ENCODE measurements at places on chromosomes 11 and 22.

GRCh38 chr22:25902402-25902801 lies 160.4 kb downstream of the MYO18B start:
- DNase-seq, result no peak

- no peak for DNase-seq
Measured at GRCh38 chr11:118878163-118878563, 5.5 kb upstream of the CXCR5 start.

- no peak for DNase-seq
Measured at GRCh38 chr11:2943711-2944118, 14.5 kb upstream of the PHLDA2 start.

DNA sequence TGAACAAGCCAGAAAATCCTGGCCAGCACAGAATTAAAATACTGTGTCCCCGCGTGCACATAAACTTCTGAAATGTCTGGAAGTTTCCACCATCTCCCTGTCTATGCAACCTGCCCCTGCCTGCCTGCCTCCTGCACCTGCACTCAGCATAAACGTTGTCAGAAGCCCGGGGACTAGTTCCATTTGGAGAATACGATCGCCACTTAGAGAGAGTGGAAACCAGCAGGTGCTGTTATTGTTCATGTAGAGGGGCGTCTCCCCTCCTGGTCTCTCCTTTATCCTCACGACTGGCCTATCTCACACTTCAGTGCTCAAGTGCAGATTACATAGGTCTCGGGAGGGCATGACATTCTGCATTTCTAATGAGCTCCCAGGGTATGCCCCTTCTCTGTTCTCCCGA lies 35.6 kb downstream of the MPPED1 start:
- peak; percentile 85 for DNase-seq

GRCh38 chr11:96396637-96397036 lies 6.8 kb downstream of the JRKL start:
- no peak for DNase-seq

DNA sequence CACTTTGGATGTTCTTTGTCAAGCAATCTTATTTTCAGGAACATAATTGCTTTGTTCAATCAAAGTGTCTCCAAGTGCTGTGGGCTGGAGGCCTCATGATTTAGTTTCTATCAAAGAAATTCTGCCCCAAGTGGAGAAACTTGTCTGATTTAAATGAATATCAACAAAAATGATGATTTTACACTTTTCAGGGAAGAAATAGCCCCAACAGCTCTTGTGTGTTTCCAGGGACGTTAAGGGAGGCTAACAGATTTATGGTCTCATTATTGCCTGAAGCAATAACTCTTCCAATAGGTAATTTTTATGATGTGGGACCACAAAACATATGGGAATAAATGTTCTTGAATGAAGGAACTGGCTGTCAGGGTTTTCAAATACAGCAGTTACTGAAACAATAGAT lies 699.1 kb downstream of the FAM181B start:
- DNase-seq, result no peak

DNA sequence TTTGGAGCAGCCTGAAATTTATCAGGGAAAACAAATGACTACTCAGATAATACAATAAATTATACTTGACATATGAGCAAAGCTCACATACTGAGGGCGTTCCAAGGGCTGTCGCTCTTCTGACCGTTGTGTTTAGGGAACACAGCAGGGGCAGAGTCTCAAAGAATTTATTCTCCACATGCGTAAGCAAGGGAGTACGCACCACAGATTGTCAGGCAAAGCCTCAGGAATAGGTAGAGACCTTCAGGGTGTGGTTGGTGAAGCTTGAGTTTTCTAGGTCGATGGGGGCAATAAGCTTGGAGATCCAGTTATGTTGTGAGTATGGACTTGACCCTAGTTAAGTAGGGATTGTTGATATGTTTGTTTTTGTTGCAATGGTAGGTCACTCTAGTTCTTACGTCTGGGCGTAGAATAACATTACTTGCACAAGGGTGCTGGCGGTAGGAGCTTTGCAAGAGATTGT lies 830 bp downstream of the ACAT1 start:
- DNase-seq, result no peak

DNA sequence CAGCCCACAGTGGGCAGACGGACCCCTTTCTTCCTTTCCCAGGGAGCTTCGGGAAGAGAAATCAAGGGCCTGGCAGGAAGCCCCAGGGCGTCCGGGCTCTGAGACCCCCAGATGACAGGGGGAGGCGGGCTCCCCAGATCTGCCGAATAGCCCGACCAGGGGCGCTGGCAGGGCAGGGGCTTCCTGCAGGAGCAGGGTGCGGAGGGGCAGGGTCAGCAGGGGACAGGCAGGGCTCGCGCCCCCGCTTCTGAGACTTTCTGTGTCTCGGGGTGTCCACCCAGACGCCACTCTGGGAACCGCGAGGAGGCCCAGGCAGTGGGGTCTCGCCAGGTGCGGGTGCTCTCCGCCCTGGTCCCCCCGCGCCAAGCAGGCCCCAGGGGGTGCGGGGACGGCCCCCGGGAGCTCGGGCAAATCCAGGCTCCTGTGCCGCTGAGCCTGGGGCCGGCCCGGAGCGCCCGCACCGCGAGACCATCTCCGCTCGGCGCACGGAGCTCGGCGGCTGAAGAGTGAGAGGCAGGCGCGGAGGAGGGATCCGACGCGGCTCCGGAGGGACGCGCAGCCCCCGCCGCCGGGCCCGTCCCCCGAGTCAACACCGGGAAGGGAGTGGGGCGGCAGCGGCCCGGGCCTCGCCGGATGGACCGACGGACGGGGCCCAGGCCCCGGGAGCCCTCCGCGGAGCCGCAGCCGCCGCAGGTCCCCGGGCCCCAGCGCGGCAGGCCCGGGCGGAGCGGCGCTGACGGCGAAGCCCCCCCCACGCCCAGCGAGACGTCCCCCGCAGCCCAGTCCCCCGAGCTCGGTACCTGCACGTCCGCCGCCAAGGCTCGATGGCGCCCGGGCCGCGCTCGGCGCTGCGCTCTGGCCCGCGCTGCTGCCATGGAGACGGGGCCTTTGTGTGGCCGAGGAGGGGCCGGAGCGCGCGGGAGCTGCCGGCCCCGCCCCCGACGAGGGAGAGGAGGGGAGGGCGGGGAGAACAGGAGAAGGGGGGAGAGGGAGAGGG lies at the start of gene PLXNB2:
Gene PLXNB2, minus strand, starts transcription at position 894 of the 997 bp plus-strand sequence. CDS start 17,062 bp downstream, outside the sequence.
- peak; percentile 13 for DNase-seq

- DNase-seq, result no peak
Measured at GRCh38 chr11:65624931-65625627, 9.5 kb downstream of the PCNX3 start.

GRCh38 chr22:36507518-36508010 lies 724 bp upstream of the FOXRED2 start:
- no peak for DNase-seq

- DNase-seq, result no peak
Measured at GRCh38 chr22:42682113-42682851, 33.1 kb upstream of the CYB5R3 start.

DNA sequence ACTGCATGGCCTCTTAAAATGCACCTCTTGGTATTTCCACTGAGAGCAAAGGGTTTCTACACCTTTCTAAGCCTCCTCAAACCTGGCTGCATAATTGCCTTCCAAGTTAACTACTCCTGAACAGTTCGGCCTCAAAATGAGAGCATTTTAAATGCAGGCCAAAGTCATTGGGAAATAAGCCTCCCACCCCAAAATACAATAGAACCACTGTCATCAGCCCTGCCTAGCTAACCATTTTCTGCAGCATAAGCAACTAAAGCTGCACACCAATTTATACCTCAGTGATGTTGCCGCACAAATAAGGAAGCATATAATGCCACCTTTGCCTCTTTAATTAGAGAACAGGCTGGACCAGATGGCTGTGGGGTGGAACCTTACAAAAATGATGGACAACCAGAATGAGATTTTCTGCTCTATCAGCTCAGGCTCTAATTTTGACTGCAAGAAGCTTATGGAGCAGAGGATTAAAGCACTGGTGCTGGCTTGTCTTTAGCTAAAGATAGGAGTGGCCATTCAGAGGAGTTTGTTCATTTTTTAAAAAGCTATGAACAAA lies 4.3 kb downstream of the TOB2 start:
- DNase-seq, result peak; percentile 70

DNA sequence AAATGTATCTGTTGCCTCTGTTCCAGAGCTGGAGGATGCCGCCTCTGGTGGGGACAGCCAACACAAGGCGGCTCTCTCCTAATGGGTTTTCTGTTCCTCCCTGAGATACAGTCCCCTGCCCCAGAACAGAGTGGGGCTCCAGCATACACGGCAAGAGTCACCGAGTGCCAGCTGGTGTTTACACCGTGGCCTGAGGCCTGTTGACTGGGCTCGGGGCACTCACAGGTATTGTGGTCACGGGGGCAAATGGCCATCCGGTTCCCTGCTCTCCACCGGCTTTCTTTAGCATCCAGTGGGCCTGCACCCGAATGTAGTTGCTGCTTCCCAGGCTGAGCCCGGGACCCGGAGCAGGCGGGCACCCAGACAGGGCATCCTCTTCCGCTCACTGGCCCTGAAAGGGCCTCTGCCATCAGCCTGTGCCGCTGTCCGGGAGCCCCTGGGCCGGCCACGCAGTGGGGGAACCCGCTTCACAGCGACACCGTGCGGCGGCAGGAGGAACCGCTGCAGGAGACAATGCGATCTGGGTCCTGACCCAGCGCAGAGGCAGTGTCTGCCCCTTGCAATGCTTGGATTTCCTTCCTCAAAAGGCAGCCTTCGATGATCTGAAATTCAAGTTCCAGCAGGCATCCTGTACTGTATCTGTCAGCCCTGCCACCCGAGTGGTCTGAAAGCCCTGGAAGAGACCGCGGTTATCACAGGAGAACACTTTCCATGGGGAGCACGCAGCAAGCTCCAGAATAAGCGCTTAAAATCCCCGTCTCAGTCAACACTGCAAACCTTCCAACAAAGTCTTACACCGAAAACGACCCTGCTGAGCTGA lies 859 bp upstream of the KRTAP5-5 start:
- no peak for DNase-seq

- DNase-seq, result no peak
Measured at GRCh38 chr11:48063424-48063978, 83.1 kb downstream of the PTPRJ start.

- DNase-seq, result no peak
Measured at GRCh38 chr22:25941365-25941960, 199.5 kb downstream of the MYO18B start.

- DNase-seq, result no peak
Measured at GRCh38 chr11:63922673-63923192, 5.8 kb upstream of the RCOR2 start.

DNA sequence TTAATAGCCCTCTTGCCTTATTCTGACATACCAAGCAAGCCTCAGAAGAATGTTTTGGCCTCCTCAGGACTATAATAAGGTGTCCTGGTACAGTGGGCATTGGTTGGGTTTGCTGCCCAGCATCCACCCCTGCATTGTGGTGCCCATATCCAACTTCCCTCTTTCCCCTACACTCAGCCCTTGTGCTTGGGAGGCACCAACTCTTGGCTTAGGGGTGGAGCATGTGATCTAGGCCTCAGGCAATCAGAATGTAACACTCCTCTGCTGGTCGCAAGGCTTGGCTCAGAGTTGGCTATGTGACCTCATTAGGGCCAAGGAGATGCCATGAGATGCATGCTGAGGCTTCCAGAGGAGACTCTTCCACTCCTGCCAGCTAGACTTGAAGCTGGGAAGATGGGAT lies 123.0 kb downstream of the CSNK2A3 start:
- no peak for DNase-seq

DNA sequence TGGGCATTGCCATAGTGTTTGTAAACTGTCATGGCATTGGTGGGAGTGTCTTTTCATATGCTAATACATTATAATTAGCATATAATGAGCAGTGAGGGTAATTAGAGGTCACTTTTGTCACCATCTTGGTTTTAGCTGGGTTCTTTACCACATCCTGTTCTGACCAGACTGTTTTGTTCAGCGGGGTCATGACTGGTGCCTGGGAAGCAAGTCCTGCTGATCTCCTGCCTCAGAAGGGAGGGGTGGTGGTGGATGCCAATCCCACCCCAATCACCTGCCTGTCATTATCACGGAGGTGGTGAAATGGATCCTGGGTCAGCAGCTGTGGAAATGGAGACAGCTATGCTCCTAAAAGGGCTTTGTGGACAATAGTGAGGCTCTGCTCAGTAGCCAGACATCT lies 31.2 kb downstream of the IL18 start:
- DNase-seq, result no peak

- DNase-seq, result no peak
Measured at GRCh38 chr11:131868629-131869507, 498.5 kb downstream of the NTM start.

DNA sequence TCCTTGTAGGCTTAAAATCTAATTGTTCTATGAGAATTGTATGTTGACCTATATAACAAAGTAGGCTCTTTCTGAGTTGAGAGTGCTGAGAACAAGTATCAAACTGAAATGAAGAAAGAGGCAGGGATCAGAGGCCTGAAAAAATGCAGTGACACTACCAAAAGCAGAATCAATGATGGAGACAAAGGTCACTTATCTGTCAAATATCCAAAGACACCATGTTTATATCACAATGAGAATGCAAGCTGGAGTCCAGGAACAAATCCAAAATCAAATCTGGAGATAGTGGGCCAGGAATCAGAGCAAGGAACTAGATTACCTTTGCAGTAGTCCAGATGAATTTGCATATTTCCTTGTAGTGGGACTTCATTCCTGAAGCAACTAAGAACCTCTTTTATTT lies 377.7 kb downstream of the DLG2 start:
- no peak for DNase-seq

DNA sequence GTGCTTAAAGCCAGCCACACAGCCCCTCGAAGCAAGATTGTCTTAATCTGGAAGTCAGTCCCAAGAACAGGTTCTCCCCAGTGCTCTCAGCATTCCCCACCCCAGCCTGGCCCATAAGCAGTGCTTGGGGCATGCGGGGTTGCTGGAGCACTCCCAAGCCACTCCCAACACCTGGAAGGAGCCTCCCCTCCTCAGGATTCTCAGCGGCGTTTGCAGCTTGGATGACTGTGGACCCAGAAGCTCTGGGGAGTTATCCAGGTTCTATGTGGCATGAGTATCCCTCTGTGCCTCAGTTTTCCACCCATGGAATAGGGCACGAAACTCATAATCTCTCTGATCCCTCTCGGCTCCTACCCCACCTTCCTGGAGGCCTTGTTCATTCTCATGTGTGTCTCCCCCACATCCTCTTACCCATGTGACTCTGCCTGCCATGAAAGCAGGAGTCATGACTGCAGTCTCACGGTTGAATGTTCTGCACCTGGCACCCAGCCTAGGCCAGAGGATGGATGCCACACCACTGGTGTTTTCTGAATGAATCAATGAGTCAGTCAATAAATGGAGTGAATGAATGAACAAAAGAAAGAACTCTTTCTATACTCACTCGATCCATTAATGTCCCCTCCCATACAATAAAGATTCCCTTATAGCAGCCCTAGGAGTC lies 33.4 kb upstream of the WNT7B start:
- no peak for DNase-seq

- DNase-seq, result no peak
Measured at GRCh38 chr11:66080055-66080817, 10.2 kb downstream of the PACS1 start.

- no peak for DNase-seq
Measured at GRCh38 chr22:28002181-28002700, 83.2 kb upstream of the PITPNB start.

GRCh38 chr11:79236541-79236971 lies 204.3 kb downstream of the TENM4 start:
- DNase-seq, result no peak

GRCh38 chr22:24190596-24191208 lies 9.4 kb downstream of the SUSD2 start:
- no peak for DNase-seq

GRCh38 chr11:66567787-66568123 lies 651 bp downstream of the CTSF start:
- no peak for DNase-seq

Data from NCI-H524 treated with DMSO at 0.1 percent for 48 hours (cell line).